ENCODE measurements at places on chromosomes 2 and 18.

DNA sequence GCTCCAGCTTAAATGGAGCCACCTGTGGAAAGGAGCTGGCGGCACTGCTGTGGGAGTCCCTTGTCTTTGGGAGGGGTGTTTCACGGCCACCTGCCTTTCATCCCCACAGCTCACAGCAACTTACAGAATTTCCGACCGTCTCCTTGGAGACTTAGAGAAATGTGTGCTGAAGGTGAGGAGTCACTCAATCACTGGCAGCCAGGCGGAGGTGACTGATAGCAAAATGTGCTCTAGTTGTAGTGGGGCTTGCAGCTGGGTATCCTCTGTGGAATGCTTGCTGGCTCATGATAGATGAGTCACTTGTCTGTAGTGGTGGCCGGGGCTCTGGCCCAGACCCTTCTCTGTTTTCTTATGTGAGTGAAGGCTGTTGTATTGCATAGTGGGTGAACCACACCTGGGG, 110.7 kb downstream of the SH3RF3 start:
- no peak for DNase-seq

DNA sequence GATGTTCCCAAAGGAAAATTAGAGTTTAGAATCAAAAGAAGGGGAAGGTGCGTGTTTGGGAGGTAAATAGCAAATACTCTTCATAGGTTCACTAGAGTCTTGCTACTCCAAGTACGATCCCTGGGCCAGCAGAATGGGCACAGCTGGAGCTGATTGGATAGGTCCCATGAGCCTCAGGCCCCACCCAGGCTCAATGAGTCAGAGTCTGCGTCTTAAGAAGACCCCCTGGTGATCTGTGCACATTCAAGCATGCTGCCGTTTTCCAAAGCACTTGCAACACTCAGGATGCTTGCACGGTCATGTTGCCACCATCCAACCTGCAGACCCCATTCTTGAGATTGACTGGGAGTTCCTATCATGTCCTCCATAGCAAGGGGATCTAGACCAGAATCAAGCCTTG, 40.5 kb downstream of the ABCG8 start:
- DNase-seq = no peak

DNA sequence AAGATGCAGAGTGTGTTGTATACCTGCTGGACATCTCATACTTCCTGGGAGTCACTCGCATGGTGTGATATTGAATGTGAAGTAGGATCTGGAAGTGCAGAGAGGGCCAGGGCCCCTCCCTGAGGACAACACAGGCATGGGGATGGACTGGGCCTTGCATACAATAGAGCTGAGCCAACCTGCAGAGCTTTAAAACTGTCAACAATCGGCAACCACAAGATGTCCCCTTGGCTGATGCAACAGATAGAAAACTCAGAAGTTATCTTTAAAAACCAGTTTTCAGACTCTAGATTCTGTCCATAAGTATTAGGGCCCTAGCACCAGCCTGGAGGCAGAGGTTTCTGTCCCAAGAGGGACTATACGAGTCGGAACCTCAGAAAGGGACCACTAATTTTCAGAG, 19.7 kb downstream of the EVA1A start:
- no peak for DNase-seq

- no peak for DNase-seq
These were observed 609.5 kb downstream of the EPHA4 start for GRCh38 chr2:220962556-220962955.

DNA sequence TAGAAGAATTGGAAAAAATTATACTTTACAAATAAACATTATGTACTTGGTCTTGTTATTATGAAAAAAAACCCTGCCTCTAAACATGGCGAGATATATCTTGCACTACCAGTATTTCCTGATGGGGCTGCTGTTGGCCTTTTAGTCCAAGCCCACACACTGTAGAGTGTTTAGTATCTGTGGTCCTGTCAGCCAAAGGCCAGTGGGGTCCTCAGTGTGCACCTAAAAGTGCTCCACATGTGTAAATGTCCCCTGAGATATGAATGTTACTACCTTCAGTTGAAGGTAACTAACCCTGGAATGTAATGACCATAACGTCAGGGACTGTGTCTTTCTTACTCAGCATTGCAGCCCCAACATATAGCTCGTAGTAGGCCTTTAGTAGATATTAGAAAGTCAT, 71.1 kb upstream of the HK2 start:
- no peak for DNase-seq

DNA sequence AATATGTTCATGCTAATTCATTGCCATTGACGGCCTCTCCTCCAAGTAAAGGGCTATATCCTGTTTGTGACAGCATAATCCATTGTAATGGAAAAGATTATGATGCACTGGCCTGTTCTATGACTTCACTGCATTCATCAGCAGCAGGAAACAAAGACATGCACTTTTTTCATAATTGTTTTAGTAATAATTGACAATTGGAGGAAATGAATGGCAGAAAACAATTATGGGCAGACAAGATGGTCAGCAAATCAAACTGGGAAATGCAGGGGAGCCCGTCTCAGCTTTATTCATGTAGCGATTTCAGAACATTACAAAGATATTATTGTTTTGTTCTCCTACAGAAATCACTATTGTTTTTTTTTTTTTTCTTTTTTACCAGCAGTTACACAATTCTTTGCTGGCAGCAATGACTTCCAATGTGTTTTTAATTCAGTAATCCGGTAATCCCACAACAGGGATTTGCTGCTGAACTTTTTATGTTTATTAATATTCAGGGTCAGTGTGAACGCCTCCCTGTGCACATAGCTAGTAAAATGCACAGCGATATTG, 33.8 kb upstream of the RASGRP3 start:
- no peak for DNase-seq

- no peak for DNase-seq
These were observed 32.8 kb downstream of the TMEM163 start for GRCh38 chr2:134685967-134686366.

GRCh38 chr2:176135035-176135440, 5.5 kb downstream of the HOXD8 start:
- DNase-seq = no peak

- no peak for DNase-seq
These were observed 157.7 kb downstream of the ZNF385B start for GRCh38 chr2:179703702-179704101.

DNA sequence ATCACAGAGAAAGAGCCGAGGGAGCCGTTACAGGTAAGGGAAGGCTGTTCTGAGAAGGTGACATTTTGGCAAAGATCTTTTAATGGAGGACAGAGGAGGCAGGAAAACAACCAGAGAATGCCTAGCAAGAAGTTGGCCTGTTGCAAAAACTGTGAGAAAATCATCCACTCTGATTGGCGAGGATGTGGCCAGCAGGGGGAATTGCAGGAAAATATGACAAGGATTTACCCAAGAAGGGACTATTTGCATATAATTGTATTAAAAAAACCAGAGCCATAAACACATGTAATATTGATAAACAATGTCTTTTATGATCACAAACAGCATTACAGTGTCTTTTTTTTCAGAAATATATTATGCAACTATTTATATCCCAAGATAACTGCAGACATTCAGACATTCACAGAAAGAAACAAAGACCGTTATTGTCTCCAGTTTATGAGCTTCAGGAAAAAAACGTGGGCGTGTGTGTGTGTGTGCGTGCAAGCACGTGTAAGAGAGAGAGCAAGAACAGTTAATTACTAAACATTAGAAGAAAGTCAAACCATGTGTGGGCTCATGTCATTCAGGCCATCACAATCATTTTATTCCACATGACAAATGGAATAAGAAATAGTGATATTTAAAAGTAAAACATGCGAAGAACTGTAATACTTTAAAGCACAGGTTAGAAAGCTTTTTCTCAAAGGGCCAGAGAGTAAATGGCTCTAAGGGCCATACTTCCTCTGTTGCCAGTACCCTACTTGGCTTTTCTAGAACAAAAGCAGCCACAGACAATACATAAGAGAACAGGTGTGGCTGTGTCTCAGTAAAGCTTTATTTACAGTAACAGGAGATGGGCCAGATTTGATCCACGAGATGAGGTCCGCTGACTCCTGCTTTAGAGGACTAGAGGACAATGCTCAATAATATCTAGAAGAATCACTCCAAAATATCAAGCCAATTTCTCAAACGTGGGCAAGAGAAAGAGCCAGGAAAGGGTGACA, 324.1 kb downstream of the DLGAP1 start:
- no peak for DNase-seq

- DNase-seq = no peak
These were observed 30.9 kb upstream of the RNF149 start for GRCh38 chr2:101339266-101339880.

- DNase-seq = no peak
These were observed 159.0 kb upstream of the RASGRP3 start for GRCh38 chr2:33317369-33318007.

DNA sequence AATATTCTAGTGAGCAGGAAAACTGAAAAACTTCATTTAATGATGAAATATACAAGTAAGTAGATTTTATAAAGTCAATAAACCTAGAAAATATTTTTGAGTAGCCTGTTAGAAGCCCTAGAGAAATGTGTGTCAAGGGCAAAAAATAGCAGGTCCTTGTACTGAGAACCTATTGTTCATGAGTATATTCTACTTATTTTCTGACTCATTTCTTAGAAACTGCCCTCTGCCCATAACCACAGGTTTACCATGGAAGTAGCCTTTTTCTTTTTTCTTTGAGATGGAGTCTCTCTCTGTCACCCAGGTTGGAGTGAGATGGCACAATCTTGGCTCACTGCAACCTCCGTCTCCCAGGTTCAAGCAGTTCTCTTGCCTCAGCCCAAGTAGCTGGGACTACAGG, 19.4 kb upstream of the SELENOI start:
- DNase-seq = no peak

GRCh38 chr2:215145611-215146010, 7.2 kb upstream of the ABCA12 start:
- no peak for DNase-seq

DNA sequence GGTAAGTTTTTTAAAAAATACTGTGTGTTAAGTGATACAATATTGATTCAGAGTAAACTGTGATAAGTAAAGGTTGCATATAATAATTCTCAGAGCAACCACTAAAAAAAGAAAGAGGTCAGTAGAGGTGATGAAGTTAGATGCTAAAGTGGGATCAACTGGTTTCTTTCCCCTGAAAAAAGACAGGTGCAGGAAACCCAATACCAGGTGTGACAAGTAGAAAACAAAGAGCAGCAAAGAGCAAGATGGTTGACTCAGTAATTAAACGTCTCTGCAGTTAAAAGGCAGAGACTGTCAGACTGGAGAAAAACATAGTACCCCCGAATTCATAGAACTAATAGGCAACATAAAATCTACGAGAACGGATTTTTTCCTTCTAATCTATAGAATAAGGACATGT, 128.3 kb downstream of the ATP9B start:
- peak; percentile 57 for DNase-seq

DNA sequence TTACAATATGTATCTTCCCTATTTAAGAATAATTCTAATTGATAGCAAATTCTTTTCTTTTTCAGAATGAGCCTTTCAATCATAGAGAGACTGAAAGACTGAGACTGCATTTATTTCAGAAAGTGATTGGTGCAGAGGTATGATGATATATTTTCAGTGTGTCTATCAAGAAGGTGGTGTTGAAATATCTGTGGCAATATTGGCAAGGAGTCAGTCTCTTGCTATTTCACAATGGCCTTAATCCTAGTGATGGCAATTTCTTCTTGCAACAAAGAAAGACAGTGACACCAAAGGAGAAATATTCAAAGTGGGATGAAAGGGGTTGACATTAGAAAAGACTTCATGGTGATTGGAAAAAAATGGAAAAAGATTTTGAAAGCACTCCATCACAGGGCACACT, 21.7 kb upstream of the ZBTB14 start:
- DNase-seq = no peak

- DNase-seq = no peak
These were observed 105.3 kb upstream of the ACVR2A start for GRCh38 chr2:147739508-147739907.

- no peak for DNase-seq
These were observed 98.2 kb upstream of the B3GNT7 start for GRCh38 chr2:231297108-231297908.

GRCh38 chr2:232662486-232663260, 29.3 kb downstream of the EFHD1 start:
- no peak for DNase-seq

- no peak for DNase-seq
These were observed 28.2 kb downstream of the HS1BP3 start for GRCh38 chr2:20622731-20623130.

DNA sequence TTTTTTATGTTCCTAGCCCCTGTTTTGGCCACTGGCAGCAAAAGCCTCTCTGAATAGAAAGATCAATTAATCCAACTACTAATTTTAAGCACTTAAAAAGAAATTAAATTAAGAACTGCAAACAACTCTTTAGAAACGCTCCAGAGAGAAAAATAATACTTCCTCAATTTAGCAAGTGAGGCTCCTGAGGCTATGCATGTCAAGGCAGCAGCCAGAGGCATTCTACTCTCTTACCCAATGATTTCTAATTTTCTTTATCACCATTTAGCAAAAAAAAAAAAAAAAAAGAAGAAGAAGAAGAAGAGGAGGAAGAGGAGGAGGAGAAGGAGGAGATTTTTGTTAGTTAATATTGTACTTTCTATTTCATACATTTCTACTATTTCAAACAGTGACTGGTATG, 68.5 kb downstream of the TMEM237 start:
- DNase-seq = no peak

GRCh38 chr2:234496055-234496834, 636 bp downstream of the ARL4C start:
- DNase-seq = no peak

- no peak for DNase-seq
These were observed 31.4 kb downstream of the FAM228A start for GRCh38 chr2:24206242-24206641.

DNA sequence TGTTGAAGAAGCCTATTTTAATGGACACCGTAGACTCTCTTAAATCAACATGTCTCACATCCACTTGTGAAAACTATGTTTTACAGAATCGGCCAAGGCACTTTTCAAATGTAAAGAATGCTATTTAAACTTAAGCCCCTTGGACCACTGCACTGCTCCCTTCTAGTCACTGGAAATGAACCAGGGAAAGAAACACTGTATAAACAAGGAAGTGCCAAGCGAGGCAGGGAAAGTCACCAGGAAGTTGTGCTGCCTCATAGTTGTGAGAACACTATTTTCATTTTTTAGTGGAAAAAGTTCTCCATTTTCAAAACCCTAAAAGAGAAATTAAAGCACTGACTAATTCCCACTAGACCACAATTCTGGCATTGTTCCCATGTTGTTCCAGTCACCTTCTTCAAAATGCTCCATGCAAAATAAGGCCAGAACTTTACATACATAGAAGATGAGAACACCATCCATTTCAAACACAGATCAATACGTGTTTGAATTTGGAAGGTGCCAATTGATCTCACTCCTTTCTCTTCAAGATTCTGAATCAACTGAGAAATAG, 13.5 kb downstream of the CCDC141 start:
- no peak for DNase-seq

- DNase-seq = no peak
These were observed 160.1 kb upstream of the LRP1B start for GRCh38 chr2:142290931-142291330.
